Neural progenitor cell (in vitro differentiated cells): ENCODE measurements at places on chromosomes 7 and 10. TPM values are rescaled to one million over a fixed set of nuclear protein-coding genes. Genes with fewer than 3 reads are reported as not detected.

- H3K36me3 ChIP-seq, result no peaks in the 10 kb centered on the region
- no peaks in the 10 kb centered on the region for H3K27me3 ChIP-seq
- no peak overlapping the region for H3K27ac ChIP-seq
- DNase-seq, result no peak
- no peaks in the 10 kb centered on the region for H3K4me1 ChIP-seq
These were observed 121.5 kb upstream of the PLPP4 start for GRCh38 chr10:120335553-120335952.

GRCh38 chr7:47154791-47155190, 427.1 kb downstream of the TNS3 start:
- no peaks in the 10 kb centered on the region for H3K27me3 ChIP-seq
- no peaks in the 10 kb centered on the region for H3K4me1 ChIP-seq

DNA sequence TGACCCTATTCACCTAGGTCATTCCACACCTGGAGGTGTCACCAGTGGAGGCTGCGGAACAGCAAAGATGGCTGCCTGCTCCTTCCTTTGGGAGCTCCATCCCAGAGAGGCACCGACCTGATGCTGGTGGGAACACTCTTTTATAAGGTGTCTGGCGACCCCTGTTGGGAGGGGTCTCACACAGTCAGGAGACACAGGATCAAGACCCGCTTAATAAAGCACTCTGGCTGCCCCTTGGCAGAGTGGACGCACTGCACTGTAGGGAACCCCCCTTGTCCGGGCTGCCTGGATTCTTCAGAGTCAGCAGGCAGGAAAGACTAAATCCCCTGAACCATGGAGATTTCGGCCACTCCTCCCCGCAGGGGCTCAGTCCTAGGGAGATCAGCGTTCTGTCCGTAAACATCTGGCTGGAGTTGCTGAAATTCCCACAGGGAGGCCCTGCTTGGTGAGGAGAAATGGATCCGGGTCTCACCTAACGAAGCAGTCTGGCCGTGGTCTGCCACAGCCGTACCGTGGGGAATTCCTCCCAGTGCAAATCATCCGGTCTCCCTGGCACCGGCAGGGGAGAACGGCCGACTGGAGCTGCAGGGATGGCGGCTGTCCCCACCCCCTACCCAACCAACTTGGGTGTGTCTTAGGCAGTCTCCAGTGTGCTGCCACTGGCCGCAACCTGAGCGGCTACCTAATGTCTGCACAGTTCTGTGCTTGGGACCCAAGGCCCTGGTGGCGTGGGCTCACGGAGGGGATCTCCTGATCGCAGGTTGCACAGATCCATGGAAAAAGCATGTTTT, 66.1 kb downstream of the LSMEM1 start:
- no peaks in the 10 kb centered on the region for H3K36me3 ChIP-seq
- H3K4me1 ChIP-seq, result no peaks in the 10 kb centered on the region
- peak; percentile 60 for DNase-seq
- H3K4me3 ChIP-seq, result no peak overlapping the region
- peak overlapping the region; percentile 37 for H3K27ac ChIP-seq

DNA sequence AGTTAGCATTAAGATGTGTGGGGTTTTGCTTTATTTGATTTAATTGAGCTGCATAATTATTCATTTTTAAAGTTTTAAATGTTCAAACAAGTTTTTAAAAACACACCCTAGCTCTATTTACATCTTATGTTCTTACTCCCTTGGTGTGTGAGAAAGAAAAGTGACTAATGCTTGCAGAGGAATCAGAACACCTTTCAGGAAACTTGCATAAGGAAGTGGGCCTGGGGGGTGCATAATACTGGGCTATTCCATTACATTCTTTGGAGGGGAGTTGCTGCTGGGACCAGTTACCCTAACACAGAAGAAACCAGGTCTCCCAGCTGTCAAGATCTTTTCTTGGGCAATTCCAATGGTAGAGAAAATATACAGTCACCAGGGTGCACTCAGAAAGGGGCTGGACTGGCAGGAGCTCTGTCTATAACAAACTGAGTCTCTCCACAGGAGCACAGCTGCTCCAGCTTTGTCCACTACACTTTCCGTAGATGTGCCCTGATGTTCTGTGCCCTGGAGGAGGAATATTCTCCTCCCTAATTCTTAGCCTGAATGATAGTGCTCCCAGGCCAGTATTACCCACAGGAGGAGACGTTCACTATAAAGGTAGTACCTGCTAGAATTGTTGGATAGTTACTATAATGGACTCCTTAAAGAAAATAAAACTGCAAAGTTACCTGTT, 304.2 kb downstream of the CDC14C start:
- no peaks in the 10 kb centered on the region for H3K36me3 ChIP-seq
- no peaks in the 10 kb centered on the region for H3K4me1 ChIP-seq
- no peaks in the 10 kb centered on the region for H3K27me3 ChIP-seq
- H3K27ac ChIP-seq, result no peak overlapping the region
- DNase-seq, result no peak

GRCh38 chr10:91007655-91008054, 86.8 kb upstream of the ANKRD1 start:
- no peaks in the 10 kb centered on the region for H3K36me3 ChIP-seq
- DNase-seq, result no peak
- H3K4me3 ChIP-seq, result no peak overlapping the region
- H3K4me1 ChIP-seq, result no peaks in the 10 kb centered on the region
- H3K27ac ChIP-seq, result no peak overlapping the region
- H3K27me3 ChIP-seq, result no peaks in the 10 kb centered on the region

DNA sequence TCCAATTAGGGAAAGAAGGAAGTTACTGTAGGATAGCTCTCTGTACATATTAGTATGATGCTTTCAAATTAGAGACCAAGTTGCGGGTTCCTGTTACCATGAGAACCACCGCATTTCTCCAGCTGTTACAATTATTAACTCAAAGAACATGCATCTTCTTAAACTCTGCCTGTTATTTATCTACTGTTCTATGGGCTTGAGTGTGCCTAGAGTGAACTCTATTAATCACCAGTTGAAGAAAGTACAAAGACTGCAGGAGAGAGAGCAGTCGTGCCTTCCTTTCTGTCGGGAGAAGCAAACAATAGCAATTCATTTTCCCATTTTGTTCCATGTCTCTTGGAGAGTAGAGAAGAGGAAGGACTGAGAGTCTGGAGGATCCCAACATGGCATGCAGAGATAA, 1071.2 kb downstream of the TYW1 start:
- no peaks in the 10 kb centered on the region for H3K27me3 ChIP-seq
- H3K4me3 ChIP-seq, result no peak overlapping the region
- no peak overlapping the region for H3K27ac ChIP-seq
- no peaks in the 10 kb centered on the region for H3K4me1 ChIP-seq
- no peak for DNase-seq
- H3K36me3 ChIP-seq, result no peaks in the 10 kb centered on the region

GRCh38 chr10:69960606-69960987, 92.0 kb upstream of the MACROH2A2 start:
- no peaks in the 10 kb centered on the region for H3K36me3 ChIP-seq
- H3K4me1 ChIP-seq, result no peaks in the 10 kb centered on the region
- H3K27ac ChIP-seq, result no peak overlapping the region
- H3K27me3 ChIP-seq, result no peaks in the 10 kb centered on the region
- DNase-seq, result no peak

DNA sequence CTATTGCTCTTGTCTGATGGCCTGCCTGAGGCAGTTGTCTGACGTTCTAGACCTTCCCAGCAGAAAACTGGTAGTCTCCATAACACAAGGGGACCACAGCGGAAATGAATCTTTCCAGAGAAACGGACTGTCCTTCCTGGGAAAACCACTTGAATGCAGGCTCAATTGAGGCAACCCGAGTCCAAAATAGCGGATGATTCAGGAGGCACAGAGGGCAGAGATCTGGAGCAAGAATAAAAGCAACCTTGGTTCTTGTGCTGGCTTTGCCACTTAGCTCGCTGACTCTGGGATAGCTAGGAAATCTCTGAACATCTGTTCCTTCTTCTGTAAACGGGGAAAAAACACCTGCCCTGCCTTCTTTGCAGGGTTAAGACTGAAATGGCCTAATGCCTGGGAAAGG, 178.8 kb downstream of the NEURL1 start:
- H3K4me3 ChIP-seq, result no peak overlapping the region
- no peak overlapping the region for H3K27ac ChIP-seq
- DNase-seq, result no peak

DNA sequence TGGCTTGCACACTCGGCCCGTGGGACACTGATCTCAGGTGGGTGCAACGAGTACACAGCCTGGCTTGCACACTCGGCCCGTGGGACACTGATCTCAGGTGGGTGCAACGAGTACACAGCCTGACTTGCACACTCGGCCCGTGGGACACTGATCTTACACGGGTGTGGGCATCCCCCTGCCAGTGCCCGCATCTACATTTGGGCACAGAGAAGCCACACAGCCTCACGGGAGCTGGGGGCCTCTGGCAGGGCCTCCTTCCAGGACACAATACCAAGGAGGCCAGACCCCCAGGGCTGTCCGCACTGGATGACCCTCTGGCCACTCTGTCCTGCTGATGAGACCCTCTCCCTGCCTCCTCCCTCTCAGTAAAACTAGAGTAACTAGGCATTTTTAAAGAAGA, 330.5 kb downstream of the DNAJB6 start:
- no peak overlapping the region for H3K27ac ChIP-seq
- H3K27me3 ChIP-seq, result peaks cover 23% of the 10 kb centered on the region
- no peak overlapping the region for H3K4me3 ChIP-seq
- no peak for DNase-seq
- peaks cover 38% of the 10 kb centered on the region for H3K4me1 ChIP-seq

DNA sequence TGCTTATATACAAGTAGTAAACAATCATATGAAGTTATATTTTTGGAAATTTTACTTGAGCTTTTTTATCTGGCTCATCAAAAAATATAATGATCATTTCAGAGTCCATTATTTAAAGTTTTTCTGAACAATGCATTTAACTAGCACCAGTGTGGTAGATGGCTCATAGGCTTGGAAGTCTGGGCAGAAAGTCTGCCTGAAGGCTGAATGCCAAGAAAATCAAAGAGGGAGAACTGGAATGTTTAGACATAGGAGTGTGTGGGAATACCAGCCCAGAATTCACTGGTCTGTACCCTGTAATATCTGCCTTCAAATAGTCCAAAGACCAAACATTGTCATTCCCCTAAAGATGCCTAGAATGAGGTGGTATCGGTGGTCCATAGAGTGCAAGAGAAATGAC, 40.3 kb upstream of the ANK3 start:
- H3K4me1 ChIP-seq, result peaks cover 3% of the 10 kb centered on the region
- H3K4me3 ChIP-seq, result no peak overlapping the region
- H3K27me3 ChIP-seq, result no peaks in the 10 kb centered on the region
- DNase-seq, result no peak
- H3K36me3 ChIP-seq, result no peaks in the 10 kb centered on the region

DNA sequence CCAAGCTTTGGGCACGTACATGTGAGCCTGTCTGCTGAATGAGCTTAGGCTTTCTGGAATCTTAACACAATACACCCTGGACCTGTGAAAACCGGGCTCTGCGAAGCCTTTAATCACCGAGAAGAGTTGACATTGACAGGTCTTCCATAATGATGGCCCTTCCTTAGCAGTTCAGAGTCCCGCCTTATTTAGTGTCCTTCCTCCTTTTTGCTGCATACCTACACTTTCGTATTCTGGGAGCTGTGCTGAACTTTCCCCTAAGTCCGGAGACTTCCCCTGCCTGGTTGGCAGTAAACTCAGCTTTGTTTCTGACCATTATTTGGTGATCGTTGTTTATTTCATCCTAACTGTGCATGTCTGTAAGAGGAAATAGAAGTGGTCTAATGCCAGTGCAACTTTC, 212.0 kb downstream of the CAMK1D start:
- H3K27ac ChIP-seq, result no peak overlapping the region
- no peaks in the 10 kb centered on the region for H3K4me1 ChIP-seq
- no peak for DNase-seq
- H3K4me3 ChIP-seq, result no peak overlapping the region
- no peaks in the 10 kb centered on the region for H3K36me3 ChIP-seq

DNA sequence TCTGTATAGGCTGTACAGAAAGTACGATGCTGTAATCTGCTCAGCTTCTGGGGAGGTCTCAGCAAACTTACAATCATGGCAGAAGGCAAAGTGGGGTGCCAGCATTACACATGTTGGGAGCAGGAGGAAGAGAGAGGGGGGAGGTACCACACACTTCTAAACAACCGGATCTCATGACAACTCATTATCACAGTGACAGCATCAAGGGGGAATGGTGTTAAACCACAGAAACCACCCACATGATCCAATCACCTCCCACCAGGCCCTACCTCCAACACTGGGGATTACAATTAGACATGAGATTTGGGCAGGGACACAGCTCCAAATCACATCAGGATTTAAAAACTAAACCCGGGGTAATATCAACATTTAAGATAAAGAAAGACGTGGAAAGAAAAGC, 468.8 kb upstream of the AUTS2 start:
- no peaks in the 10 kb centered on the region for H3K27me3 ChIP-seq
- H3K36me3 ChIP-seq, result no peaks in the 10 kb centered on the region
- no peak for DNase-seq
- peaks cover 12% of the 10 kb centered on the region for H3K4me1 ChIP-seq

DNA sequence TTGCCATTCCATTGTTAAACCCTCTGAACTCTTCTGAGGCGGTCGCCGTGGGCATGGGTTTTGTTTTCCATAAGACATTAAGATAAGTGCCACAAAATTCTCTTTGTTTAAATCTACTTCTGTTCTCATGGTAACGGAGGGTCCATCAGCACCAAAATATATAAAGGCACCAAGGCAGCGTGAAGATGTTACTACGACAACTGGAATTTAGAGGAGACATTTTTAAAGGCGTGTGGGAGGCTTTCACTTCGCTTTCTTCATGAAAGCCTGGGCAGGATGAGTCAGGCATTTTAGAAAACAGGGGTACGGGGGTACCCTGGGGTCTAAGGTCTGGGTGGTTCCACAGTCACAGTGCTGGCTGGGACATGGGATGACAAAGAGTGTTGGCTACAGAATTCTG, 34.0 kb downstream of the SMKR1 start:
- no peak overlapping the region for H3K4me3 ChIP-seq
- no peaks in the 10 kb centered on the region for H3K27me3 ChIP-seq
- no peak for DNase-seq
- no peaks in the 10 kb centered on the region for H3K36me3 ChIP-seq

GRCh38 chr10:10132009-10132408, 885.7 kb upstream of the CELF2 start:
- no peak overlapping the region for H3K4me3 ChIP-seq
- DNase-seq, result no peak
- H3K27ac ChIP-seq, result no peak overlapping the region

The GRM3 gene
- total RNA-seq, result 13.6 and 22.2 TPM in 2 replicates

The TRPV5 gene
- total RNA-seq, result not detected in 2 replicates

The TLX1 gene
- not detected in 2 replicates for total RNA-seq

The SPDYE2B gene
- not detected in 2 replicates for total RNA-seq

The SRRM3 gene
- total RNA-seq, result 2.2 and 4.6 TPM in 2 replicates

The OR2A7 gene
- 0.15 and 0.74 TPM in 2 replicates for total RNA-seq

The STEAP2 gene
- 3.0 and 3.6 TPM in 2 replicates for total RNA-seq

The PAOX gene
- total RNA-seq, result 4.6 and 8.2 TPM in 2 replicates

The ZNF804B gene
- total RNA-seq, result not detected in 2 replicates
